ENCODE measurements at places on chromosomes 13 and 19. TPM values are rescaled to one million over a fixed set of nuclear protein-coding genes. Genes with fewer than 3 reads are reported as not detected.
A peak's percentile ranks its signal among the peaks of the same experiment; 100 is the strongest.

GRCh38 chr19:1567116-1567847, 843 bp downstream of the MEX3D start:
- DNase-seq: peak; percentile 67

DNA sequence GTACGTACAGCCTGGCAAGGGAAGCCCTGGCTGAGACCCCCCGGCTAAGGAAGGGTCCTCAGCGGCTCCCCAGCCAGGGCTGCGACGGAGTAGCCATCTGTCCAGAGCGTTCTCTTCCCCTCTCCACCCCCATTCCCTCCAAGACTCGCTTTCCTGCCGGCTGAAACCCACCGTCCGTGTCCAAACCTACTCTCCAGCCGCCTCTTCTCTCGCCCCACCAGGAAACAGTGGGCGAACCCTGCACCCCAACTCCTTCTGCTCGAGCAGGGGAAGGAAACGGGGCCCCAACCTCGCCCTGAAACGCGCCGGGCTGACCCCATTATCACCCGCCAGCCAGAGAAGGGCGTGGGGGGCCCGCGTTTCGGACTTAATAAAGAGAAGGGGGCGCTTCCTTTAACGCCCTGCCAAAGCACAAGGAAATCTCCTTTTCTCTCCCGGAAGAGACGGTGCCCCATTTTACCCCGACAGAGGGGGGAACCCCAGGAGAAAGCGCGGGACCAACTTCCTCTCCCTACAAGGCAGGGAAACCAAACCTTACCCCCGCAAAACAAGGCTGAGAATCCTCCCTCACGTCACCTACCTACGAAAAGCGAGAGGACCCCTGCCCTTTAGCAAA, 2.5 kb downstream of the ZC3H4 start:
- peak; percentile 49 for DNase-seq

Gene METTL21C
- total RNA-seq: not detected

- DNase-seq: no peak
These were observed 44.8 kb downstream of the FLT1 start for GRCh38 chr13:28449826-28450773.

Gene ZIC5
- total RNA-seq: not detected

DNA sequence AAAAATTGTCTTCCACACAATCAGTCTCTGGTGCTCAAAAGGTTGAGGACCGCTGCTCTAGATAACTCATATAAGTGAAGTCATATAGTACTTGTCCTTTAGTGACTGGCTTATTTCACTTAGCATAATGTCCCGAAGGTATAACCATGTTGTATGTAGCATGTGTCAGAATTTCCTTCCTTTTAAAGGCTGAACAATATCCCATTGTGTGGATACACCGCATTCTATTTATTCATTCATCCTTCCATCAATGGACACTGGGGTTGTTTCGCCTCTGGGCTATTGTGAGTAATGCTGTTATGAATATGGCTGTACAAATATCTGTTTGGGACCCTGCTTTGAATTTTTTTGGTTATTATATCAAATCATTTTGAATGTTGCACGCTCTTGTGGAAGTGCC, 4.6 kb upstream of the LYPD5 start:
- no peak for DNase-seq

Gene CYP4F8
- not detected for total RNA-seq

DNA sequence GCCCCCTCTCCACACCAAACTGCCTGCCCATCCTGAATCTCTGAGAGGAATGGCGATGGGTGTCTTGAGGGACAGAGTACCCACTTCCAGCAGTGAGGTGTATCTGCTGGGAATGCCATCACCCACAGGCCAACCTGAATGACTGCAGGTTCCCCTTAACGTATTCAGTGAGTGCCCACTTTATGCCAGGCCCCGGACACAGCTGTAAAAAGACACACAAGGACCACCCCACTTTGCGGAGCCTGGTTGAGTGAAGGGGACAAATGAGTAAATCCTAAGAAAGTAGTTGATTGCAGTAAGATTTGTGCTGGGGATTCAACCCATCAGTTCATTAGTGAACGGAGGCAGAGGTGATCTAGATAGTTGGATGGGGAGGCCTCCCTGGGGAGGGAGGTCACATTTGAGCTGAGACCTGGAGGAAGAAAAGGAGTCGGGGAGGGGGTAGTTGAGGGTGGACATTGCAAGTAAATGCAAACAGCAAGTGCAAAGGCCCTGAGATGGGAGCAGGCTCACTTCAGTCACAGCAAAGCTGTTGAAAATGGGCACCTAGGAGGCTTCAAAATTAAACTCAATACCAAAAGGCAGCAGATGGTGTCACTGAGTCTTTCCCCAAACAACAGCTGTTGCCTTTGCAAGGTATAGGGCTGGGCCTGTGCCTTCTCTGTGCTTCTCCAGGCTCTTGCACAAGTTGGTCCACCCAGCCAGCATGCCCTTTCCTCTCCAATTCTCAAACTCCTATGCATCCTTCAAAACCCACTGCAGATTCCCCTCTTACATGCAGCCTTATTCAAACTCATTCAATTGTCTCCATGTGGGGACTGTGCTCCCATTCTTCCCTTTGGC, 4.3 kb downstream of the GDF15 start:
- DNase-seq: no peak

- DNase-seq: no peak
These were observed 20.9 kb downstream of the FCHO1 start for GRCh38 chr19:17772172-17772571.

Gene MTIF3
- 179 TPM for total RNA-seq

Gene GPR4
- 4.8 TPM for total RNA-seq

DNA sequence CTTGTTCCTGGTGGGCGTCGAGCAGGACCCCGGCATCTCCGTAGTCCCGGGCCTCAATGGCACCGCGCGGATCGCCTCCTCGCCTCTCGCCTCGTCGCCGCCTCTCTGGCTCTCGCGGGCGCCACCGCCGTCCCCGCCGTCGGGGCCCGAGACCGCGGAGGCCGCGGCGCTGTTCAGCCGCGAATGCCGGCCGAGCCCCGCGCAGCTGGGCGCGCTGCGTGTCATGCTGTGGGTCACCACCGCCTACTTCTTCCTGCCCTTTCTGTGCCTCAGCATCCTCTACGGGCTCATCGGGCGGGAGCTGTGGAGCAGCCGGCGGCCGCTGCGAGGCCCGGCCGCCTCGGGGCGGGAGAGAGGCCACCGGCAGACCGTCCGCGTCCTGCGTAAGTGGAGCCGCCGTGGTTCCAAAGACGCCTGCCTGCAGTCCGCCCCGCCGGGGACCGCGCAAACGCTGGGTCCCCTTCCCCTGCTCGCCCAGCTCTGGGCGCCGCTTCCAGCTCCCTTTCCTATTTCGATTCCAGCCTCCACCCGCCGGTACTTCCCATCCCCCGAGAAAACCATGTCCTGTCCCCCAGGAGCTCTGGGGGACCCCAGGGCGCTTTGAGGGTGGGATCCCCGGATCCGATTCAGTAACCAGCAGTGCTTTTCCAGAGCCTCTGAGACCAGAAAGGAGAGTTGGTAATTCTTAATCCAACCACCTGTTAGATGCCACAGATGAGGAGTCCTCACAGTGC, 885 bp downstream of the MLNR start:
- DNase-seq: no peak

Gene TEX101
- not detected for total RNA-seq

- DNase-seq: no peak
These were observed 37.0 kb upstream of the PCDH9 start for GRCh38 chr13:67267136-67267535.

DNA sequence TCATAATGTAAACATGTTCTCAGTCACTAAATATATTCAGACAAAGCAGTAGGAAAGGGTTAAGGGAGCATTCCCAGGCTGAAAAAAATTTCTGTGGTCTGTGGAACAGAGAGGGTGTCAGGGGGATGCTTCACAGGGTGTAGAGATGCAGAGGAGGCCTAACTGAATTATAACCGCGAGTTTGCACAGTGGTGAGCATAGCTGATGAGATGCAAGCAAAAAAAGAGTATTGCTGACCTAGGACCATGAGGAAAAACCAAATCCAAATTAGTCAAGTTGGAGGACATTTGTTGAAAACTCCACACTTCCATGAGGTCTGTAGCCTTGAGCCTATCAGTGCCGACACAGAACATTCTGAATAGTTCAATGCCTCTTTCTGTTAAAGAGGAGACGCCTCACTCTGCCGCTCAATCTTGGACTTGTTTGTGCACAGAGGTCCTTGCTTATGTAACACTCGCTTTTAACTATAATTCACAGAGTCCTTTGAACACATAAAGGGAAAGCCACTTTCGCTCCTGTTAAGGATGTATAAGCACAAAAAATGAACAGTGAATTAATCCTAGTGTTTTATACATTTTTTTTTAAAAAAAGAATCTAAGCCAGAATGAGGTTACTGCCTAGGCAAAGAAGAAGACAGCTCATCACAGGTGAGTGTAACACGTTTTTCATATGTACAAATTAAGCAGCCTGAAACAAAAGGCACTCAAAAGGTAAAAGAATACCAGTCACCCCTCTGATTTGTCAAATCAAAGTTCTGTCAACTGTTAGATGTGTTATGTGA, 25.8 kb upstream of the INTS6 start:
- DNase-seq: no peak

Gene AP1M2
- total RNA-seq: not detected

DNA sequence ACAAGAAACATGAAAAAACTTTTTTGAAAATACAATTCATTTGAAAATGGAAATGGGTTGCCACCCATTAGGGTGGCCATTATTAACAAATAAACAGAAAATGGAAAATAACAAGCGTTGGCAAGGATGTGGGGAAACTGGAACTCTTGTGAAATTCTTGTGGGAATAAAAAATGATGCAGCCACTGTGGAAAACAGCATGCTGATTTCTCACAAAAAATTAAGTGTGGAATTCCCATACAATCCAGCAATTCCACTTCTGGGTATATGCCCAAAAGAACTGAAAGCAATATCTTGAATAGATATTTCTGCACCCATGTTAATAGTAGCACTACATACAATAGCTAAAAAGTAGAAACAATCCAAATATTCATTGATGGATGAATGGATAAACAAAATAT, 165.2 kb downstream of the DCLK1 start:
- DNase-seq: no peak

DNA sequence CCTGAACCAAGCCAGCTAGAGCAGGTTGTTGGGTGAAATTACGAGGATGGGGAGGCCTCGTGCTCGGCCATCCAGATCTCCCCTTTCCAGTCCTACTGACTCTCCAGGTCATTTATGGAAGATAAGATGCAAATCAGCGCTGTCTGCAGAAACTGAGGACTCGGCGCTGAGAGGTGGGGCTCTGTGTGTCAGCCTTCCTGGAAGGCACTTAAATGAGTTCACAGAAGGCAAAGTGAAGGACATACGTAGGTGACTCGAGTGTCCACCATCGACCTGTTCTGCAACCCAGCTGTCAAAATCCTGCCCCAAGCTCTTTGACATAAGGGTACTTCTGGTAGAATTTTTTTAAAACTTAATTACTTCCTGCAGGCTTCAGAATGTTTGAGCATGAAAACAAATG, 86.4 kb downstream of the RAB20 start:
- DNase-seq: no peak

- DNase-seq: no peak
These were observed 51.6 kb upstream of the F7 start for GRCh38 chr13:113053801-113054604.

- DNase-seq: peak; percentile 92
These were observed 4.0 kb downstream of the PTBP1 start for GRCh38 chr19:801030-801860.

Data from left ventricle myocardium superior (tissue), 1 donor.